ENCODE measurements at places on chromosomes 5 and 9. TPM values are rescaled to one million over a fixed set of nuclear protein-coding genes. Genes with fewer than 3 reads are reported as not detected.
A peak's percentile ranks its signal among the peaks of the same experiment; 100 is the strongest.

The PCDHA1 gene
- total RNA-seq, result 0.08 TPM

The NIPAL4 gene
- total RNA-seq, result 0.30 TPM

GRCh38 chr9:76921165-76921564 lies 15.3 kb upstream of the PRUNE2 start:
- no peak for DNase-seq

DNA sequence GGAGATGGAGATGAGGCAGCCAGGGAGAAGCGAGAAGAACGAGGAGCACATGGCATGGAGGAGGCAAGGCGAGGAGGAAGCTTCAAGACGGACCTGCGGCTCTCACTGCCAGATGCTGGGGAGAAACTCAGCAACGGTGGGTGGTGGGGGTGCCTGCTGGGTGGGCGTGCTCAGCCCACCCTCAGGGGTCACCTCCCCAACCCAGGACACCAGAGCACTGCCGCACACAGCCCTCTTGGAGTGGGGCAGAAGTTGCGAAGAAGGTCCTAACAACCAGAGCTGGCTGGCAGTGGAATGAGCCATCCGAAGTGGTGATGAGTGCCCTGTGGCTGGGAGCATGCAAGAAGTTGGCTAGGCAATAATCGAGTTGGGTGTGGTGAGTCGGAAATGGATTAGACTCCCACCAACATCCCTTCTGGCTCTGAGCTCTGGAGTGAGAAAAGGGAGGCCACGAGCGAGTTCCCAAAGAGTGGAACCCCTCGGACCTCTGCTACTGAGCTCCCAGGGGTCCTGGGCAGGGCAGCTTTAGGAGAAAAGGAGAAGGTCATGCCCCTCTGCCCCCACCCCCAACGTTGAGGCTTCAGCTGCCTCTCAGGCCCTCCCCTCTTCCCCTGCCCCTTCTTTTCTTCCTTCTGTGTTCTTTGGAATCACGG lies 212.7 kb upstream of the MVB12B start:
- peak; percentile 51 for DNase-seq

The OBP2B gene
- total RNA-seq, result not detected

DNA sequence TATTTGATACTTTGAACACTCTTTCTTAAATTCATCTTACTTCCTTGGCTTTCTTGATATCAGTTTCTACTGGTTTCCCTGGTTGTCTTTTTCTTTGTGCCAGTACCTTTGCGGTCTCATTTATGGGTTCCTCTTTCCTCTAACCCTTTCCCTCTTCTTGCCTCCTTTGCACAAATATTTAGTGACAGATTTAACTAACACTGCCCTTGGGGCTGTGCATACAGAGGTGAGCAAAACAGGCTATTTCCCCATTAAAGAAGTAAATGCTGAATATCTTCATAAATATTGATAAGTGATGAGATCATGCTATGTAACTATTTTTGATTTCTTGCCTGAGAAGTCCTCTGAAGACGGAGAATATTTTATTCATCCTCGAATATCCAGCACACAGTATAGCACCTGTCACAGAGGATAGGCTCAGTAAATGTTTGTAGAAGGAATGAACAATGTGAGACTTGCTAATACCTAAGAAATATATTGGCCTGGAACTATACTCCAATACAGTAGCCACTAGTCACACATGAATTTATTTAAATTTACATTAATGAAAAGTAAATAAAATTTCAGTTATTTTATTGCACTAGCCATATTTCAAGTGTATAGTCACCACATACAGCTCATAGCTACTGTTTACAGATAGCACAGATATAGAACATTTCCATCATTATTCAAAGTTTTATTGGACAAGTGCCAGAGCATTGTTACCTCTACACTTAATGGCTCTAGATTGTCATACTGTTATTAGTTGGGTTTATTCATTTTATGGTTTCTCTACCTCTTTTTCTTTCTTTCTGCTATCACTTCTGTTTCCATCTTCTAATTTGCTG lies 90.4 kb downstream of the RIC1 start:
- no peak for DNase-seq

DNA sequence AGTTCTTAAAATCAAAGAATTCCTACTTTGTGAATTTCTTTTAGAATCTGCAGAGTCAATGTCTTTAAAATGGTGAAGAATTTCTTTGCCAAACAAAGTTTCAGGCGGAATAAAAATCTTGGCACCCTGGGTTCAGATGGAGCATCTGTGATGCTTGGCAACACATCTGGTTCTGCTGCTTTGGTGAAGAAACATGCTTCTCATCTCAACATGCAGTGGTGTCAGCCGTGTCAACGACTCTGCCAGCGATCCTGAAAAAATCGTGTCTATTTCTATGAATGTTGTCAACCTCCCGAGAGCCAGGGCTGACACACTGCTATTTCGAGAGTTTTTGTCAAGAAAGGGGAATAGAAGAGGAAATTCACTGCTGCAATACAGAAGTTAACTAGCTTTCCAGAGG lies 151.5 kb downstream of the SLF1 start:
- DNase-seq, result no peak

The CNTFR gene
- 1.1 TPM for total RNA-seq

DNA sequence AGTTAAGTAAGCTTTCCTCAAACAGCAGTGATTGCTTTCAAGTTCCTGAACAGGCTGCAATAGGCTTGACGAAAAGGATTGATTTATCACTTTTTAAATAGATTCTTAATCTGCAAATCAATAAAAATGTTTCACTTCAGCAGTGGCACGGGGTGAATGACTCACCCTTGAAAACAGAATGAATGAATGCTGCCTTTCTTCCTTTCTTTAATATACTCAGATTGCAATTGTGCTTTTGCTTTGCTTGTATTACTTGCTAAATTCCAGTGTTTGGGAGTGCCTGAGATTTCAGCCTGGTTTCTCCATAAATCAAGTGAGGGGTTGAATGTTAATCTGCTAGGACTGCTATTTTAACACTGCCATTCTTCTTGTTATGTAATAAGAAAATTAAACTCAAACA lies 1293.8 kb downstream of the PTPRD start:
- no peak for DNase-seq

DNA sequence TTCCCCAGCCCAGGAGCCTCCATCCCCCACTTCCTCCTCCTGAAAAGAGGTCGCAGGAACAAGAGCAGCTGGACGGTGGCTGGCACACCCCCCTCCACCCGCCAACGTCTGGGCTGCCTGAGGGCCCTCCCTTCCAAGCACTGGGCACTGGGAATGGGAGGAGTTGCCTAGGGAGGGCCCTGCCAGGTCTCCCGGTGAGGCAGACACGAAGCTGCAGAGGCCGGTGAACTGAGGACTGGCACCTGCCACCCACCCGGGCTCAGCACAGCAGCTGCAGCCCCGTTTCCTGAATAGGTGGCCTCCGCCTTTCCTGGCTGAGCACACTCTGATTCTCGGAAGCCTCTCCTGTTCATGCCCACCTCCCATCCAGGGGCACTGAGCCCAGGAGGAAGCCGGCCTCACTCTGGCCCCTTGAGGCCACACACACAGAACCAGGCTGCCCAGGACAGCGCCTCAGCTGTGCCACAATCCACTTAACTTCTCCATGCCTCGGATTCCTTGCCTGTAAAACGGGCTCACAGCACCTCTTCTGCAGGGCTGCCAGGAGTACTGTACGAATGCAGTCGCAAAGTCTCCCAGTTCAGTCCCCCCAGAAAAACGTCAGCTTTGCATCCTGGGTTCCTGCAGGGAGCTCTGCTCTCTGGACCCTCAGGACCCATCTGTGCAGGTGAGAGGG lies 1.3 kb downstream of the NPDC1 start:
- DNase-seq, result no peak

DNA sequence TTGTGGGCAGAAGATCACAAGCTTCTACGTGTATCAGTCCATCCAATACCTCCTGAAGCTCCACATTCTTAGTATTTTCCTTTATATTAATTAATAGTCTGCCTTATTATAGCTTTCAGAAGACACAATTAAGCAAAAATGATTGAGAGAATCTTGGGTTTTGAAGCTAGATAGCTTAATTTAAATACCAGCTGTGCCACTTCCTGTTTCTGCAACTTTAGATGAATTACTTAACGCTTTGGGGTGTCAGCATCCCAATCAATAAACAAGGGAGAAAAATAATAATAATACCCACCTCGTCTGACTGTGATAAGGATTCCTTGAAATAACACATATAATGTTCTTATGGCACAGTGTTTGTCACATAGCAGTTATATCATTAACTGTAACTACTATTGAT lies 44.7 kb upstream of the HTR4 start:
- DNase-seq, result no peak

- DNase-seq, result no peak
Measured at GRCh38 chr5:145260670-145261069, 574.5 kb downstream of the PRELID2 start.

The TMC1 gene
- 0.27 TPM for total RNA-seq

DNA sequence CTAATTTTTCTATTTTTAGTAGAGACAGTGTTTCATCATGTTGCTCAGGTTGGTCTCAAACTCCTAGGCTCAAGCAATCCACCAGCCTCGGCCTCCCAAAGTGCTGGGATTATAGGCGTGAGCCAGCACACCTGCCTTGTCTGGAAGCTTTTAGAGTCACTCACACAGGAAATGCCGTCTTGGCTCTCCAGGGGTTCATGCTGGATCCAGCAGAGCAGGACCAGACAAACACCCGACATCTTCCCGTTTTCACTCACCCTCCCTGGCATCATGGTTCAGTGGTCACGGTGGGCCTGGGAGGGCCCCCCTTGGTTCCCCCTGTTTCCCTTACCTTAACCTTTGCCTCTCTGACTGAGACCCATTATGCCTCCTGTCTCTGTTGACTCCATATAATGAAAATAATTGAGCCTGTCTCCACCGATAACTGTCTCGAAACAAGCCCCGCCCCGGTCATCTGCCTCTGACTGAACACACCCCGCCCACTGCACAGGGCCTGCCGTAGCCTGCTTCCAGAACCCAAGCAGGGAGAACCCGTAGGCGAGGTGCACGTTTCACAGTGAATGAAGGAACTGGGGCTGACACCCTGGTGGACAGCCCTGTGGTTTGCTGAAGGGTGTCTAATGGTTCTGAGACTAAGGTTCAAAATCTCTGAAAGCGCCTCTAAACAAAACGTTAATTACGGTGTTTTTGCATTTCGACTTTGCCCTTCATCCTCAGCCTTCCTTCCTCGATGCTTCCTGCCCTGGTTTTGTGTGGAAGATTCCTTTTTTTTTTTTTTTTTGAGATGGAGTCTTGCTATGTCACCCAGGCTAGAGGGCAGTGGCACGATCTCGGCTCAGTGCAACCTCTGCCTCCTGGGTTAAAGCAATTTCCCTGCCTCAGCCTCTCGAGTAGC lies 39.7 kb upstream of the SPRY4 start:
- peak; percentile 82 for DNase-seq

The MAP1B gene
- 217 TPM for total RNA-seq

GRCh38 chr5:175463641-175464040 lies 14.7 kb upstream of the SFXN1 start:
- DNase-seq, result no peak

- DNase-seq, result no peak
Measured at GRCh38 chr5:170181902-170182301, 50.9 kb upstream of the C5orf58 start.

- no peak for DNase-seq
Measured at GRCh38 chr5:28810751-28811136, 1772.4 kb upstream of the CDH9 start.

- DNase-seq, result no peak
Measured at GRCh38 chr9:5695860-5696259, 67.0 kb downstream of the RIC1 start.

GRCh38 chr5:1795506-1795905 lies 4.1 kb downstream of the MRPL36 start:
- no peak for DNase-seq

- no peak for DNase-seq
Measured at GRCh38 chr9:76610011-76610352, 151.0 kb downstream of the GCNT1 start.

DNA sequence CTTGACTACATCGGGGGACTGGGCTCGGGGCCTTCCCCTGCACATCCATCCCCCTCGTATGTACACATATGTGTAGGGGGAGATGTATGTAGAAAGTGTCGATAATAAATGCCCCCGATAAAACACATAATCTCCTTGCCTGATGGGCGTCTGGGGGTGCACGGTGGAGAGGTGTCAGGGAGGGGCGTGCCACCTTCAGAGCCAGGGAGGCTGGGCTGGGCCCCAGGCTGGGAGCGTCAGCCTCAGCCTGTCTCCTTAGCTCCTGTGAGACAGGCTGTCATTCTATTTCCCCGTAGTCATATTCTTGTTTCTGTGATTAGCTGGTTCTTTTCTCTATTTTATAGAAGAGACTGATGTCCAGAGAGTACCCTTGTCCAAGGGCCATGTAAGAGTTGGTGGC lies 4.7 kb upstream of the RXRA start:
- peak; percentile 19 for DNase-seq

- DNase-seq, result no peak
Measured at GRCh38 chr9:115590011-115590410, 472.1 kb upstream of the TNC start.

DNA sequence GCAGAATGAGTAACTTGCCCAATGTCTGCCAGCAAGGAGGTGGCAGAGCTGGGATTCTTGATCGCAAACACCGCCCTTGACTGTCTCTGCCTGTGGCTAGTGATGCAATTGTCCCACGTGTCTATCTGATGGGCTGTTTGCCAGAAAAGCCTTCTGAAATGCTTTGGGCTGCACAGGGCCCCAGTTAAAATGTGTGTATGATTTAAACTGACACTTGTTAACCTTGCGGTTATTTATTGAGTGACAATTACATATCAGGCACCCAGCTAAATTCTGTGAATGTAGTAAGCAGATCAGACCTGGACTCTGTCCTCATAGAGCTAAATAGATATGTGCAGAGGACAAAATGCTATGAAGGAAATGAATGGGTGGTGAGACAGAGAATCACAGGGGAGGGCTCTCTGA lies 11.6 kb upstream of the IL12B start:
- peak; percentile 85 for DNase-seq

GRCh38 chr5:91118796-91119195 lies 264.3 kb downstream of the ARRDC3 start:
- DNase-seq, result no peak

- DNase-seq, result no peak
Measured at GRCh38 chr9:107699231-107699630, 209.7 kb upstream of the KLF4 start.

DNA sequence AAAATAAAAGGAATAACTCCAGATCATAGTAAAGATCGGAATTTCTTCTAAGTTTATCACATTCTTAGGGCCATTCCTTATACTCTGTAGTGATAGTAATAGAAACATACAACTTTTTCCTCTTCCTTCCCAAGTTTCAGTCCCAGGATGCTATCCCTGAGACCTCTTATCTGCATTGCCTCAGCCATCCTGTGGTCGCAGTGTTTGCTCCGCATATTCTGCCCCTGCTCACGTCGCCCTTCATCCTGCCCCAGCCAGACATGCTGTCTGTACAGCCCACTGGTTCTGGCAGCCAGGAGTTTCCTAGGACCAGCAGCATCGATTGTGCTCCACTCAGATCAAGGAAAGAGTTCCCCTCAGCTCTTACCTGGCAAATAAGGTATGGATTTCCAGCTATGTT lies 132.7 kb upstream of the ERCC6L2 start:
- DNase-seq, result no peak
